ENCODE measurements at places on chromosomes 5 and 9. TPM values are rescaled to one million over a fixed set of nuclear protein-coding genes. Genes with fewer than 3 reads are reported as not detected.

- DNase-seq = no peak
These were observed 45.3 kb downstream of the INSYN2B start for GRCh38 chr5:169934990-169935389.

GRCh38 chr9:97985058-97985861 lies 2.1 kb downstream of the ANP32B start:
- peak; percentile 22 for DNase-seq

- DNase-seq = no peak
These were observed 147.3 kb downstream of the CACNA1B start for GRCh38 chr9:138024831-138025291.

Gene PRRT1B
- total RNA-seq = not detected

DNA sequence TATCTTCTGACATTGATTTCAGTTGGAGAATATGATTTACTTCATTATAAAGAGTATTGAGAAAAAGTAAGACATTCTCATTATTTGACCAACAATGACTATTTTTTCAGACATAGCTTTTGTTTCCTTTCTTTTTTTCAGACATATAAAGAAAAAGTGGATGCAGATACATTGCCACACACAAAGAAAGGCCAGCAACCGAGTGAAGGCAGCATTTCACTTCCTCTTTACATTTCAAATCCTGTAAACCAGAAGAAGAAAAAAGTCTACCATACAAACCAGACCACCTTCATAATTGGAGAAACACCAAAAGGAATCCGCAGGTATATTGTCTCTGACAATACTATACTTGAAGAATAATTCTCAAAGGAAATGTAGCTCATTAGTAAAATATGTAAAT lies 128.9 kb downstream of the ERCC6L2 start:
- DNase-seq = no peak

Gene RPP25L
- total RNA-seq = 53.7 TPM

- no peak for DNase-seq
These were observed 75.0 kb downstream of the NIPSNAP3B start for GRCh38 chr9:104838958-104839357.

Gene BHMT2
- 3.3 TPM for total RNA-seq

GRCh38 chr5:75363111-75363510 lies 26.1 kb downstream of the HMGCR start:
- no peak for DNase-seq

- DNase-seq = peak; percentile 2
These were observed 407.0 kb upstream of the GRAMD2B start for GRCh38 chr5:126016256-126016655.

Data from gastrocnemius medialis (tissue), 4 donors.